ENCODE measurements at places on chromosomes 5 and 9.

DNA sequence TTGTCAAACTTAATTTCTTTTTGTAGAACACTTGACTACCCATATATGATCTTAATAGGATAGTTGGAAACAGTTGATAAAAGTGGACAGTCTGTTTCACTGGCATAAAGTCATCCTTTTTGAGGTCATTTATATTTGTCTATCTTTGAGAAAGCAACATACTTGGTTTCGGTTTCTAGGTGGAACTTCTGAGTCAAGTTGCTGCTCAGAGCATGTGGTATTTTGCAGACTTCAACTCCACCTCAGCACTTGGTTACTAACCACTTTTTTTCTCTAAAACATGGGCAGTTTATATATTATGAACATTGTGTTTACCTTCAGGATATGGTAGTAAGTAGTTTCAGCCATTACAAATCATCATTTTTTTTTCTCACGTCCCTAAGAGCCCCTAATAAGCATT lies 1749.0 kb upstream of the C9orf72 start:
- no peak for DNase-seq

GRCh38 chr5:149370878-149371277 lies 8.2 kb downstream of the IL17B start:
- no peak for DNase-seq

DNA sequence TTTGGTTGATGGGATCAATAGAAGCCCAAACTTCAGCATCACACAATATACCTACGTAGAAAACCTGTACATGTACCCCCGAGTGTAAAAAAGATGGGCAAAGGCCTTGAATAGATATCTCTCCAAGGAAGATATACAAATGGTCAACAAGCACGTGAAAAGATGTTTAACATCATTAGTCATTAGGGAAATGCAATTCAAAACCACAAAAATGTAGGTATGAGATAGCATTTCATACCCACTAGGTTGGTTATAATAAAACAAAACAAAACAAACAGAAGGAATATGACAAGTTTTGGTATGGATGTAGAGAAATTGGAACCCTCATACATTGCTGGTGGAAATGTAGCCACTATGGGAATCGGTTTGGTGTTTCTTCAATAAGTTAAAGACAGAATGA lies 33.1 kb upstream of the PPARGC1B start:
- DNase-seq: no peak

DNA sequence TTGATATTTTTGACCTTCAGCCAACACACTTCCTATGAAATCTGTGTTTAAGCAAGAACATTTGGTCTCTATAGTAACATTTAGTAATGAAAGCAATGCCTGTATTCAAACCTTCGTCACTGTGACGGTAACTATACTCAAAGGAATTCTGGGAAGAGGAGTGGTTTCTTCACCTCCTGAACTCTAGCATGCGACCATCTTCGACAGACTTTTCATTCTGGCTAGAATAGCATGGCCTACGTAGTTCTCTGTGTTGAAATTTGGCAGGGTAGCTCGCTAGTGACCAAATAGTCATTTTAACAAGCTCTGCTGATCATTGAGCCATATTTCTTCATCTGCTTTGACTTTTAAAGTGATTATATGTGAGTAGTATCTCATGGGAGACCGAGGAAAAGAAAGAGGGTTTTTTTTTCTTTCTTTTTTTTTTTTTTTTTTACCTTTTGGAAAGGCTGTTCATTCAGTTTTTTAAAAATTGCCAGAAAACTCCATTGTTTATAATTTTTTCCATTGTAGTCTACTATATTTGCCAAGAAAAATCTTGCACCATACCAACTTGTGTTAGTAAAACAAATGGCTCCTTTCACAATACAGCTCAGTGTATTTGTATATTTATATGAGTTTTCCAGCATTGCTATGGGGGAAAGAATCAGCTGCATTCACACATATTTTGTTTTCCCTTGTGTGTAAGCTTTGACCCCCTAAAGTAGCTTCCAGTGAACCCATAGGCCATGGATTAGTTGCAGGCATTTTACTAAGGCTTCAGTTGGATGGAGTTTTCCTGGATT lies 166.8 kb downstream of the NNT start:
- no peak for DNase-seq

GRCh38 chr9:123470121-123470782 lies 114.3 kb downstream of the CRB2 start:
- DNase-seq: no peak

GRCh38 chr9:90807006-90807405 lies 5.4 kb downstream of the SYK start:
- no peak for DNase-seq

DNA sequence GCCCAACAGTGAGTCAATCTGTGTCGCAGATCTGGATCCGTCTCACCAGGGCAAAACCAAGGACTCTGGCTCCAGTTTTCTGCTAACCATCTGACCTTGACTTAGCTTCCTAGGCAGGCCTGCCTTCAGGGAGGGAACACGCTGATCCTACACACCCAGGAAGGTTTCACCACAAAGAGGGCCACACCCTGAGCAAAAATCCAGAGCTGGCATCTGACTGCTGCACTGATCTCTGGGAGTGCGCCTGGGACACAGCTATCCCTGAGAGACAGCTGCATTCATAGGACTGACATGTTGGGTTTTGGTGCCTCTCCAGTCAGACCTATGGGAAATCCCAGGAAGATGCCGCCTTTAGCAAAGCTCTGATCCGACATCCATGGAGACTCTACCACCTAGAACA lies 47.5 kb downstream of the CDK5RAP2 start:
- no peak for DNase-seq

- DNase-seq: no peak
Measured at GRCh38 chr9:19922476-19923118, 133.8 kb upstream of the SLC24A2 start.

DNA sequence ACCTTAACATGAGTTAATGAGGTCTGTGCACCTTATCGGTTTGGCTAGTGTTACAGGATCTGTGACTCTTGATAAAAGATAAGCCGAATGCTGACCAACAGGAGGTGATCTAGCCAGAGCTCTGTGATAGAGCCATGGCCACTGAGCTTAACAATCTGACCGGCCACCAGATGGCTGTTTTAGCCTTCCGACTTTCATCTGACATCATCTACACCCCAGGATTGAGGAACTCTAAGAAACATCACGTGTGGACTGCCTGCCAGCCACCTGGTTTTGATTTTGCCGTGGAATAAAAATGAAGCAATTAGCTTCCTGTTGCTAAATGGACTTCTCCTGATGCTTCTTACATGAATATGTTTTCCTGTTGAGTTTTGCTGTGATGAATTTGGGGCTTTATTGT lies 281.3 kb downstream of the CEMIP2 start:
- DNase-seq: no peak

DNA sequence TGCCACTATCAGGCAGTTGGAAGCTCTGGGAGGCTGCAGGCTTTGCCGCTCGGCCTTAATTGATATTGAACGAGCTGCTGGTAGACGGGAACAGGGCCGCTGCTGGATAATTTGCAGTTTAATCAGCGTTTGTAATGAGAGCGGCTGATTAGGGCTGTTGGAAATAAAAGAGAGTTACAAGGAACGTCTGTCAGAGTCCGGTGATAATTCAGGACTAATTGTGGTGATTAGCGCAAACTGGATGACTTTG lies 68.2 kb upstream of the TBCA start:
- DNase-seq: no peak

- DNase-seq: no peak
Measured at GRCh38 chr9:87238545-87238944, 259.1 kb upstream of the DAPK1 start.

GRCh38 chr9:97723819-97724218 lies 26.7 kb upstream of the XPA start:
- no peak for DNase-seq

DNA sequence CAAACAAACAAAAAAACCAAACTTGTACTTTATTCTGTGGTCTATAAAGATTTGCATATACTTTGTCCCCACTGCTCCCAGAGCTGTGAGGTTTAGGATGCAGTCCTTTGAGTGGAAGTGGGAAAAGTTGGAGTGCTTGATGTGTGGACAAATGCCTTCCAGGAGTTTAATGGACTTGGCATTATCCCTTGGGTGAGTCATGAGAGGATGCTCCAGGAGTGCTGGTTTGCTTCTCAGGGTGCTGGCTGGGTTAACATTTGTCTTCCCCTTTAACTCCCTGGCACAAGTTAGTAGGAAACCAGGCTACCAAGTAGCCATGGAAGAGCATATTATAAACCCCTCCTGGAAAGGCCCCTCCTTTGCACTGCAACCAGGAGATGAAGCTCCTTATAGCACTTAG lies 417.4 kb upstream of the RIOK2 start:
- DNase-seq: no peak

DNA sequence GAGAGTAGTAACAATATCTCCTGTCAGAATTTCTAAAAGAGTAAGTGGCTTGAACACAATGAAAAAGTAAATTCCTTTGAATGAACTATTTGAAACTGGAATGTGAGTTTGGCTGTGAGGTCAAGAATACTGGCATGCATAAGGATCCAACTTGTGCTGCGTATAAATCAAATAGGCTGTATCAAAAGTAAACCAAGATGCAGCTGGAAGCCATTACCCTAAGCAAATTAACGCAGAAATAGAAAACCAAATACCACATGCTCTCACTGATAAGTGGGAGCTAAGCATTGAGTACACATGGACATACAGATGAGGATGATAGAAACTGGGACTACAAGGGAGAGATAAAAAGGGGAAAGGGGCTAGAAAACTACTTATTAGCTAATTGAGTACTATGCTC lies 24.0 kb upstream of the SRFBP1 start:
- no peak for DNase-seq

- DNase-seq: no peak
Measured at GRCh38 chr9:84754461-84754860, 84.9 kb downstream of the NTRK2 start.

- no peak for DNase-seq
Measured at GRCh38 chr9:115225459-115226116, 107.6 kb upstream of the TNC start.

GRCh38 chr9:134242706-134243105 lies 78.3 kb upstream of the RNU6ATAC start:
- no peak for DNase-seq

All from stimulated activated CD4-positive, alpha-beta T cell treated with anti-CD3 and anti-CD28 coated beads, Interleukin-12 subunit alpha, Interleukin-12 subunit beta, amount 100 ng/mL, for 24 hours (primary cell).